ENCODE measurements at places on chromosomes 3 and 15. TPM values are rescaled to one million over a fixed set of nuclear protein-coding genes. Genes with fewer than 3 reads are reported as not detected.

STRC gene
- total RNA-seq: 0.09 TPM

CD86 gene
- total RNA-seq: not detected

SCAMP5 gene
- 14.0 TPM for total RNA-seq

SCAANT1 gene
- total RNA-seq: not detected

PXK gene
- total RNA-seq: 4.9 TPM

SCN11A gene
- not detected for total RNA-seq

PLSCR2 gene
- not detected for total RNA-seq

MINAR1 gene
- total RNA-seq: 0.67 TPM

ERICH6 gene
- total RNA-seq: not detected
